Stimulated activated CD8-positive, alpha-beta memory T cell treated with anti-CD3 and anti-CD28 coated beads, Interleukin-7, amount 100 ng/mL, for 24 hours (primary cell): ENCODE measurements at places on chromosomes 1 and 21.

GRCh38 chr1:201134405-201134804 is 7.4 kb upstream of the ASCL5 start:
- no peak for DNase-seq

- DNase-seq: no peak
Observed at GRCh38 chr1:216531263-216532239, 108.3 kb upstream of the USH2A start.

GRCh38 chr1:61318319-61319125 is 236.2 kb downstream of the NFIA start:
- DNase-seq: no peak

DNA sequence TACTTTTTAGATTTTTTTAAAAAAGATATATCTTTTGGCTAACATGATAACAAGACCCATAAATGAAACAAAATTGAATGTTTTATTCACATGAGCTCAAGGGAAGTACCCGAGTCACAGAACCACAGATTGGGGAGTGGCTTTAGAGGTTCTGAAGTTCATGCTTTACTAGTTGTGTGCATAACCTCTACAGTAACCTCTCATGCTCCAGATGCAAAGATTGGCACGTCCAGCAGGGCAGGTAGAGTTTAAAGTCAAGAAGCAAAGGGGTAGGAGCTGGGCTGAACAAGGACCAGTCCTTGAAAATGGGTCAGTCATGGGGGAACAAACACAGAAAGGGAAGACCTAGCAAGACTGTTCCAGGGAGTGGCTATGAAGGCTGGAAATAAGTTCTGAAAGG is 109.6 kb downstream of the RNF220 start:
- DNase-seq: no peak

DNA sequence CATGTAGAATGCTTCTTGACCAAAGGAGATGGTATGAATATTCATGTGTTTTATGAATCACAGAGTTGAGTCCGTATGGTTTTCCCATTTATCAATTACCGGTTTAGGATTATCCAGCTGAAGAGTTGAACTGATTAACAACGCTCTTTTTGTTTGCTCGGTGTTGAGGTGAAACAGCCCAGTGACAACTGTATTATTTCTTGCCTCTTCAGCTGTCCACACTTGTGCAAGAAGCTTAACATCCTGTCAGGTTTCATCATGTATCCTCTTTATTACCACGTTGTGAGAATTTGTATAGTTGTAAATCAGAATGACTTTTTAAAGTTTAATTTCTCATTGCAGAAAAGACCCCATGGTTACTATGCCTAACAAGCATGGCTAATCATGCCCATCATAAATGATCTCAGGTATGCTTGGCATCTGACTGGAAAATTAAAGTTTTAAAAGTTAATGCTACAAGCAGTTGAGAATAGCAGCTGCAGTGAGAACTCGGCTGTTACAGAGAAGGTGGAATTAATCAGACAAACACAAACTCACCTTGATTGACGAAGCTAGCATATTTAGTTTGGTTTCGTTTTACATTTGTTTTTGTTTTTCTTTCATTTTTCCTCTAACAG is 563.2 kb upstream of the ADGRL2 start:
- DNase-seq: no peak

- DNase-seq: no peak
Observed at GRCh38 chr1:29984166-29984861, 739.1 kb downstream of the MATN1 start.

DNA sequence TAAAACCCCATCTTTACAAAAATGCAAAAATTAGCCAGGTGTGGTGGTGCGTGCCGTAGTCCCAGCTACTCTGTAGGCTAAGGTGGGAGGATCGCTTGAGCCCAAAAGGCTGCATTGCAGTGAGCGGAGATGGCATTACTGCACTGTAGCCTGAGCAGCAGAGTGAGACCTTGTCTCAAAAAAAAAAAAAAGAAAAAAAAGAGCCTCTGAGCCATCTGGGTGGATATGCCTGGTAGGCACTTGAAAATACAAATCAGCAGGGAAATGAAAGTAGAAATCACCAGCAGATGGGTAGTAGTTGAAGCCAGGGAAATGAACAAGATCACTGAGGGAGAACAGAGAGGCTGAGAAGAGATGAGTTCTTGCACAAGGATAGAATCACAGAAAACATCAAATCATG is 131.0 kb upstream of the HMCN1 start:
- DNase-seq: no peak

GRCh38 chr1:236280438-236281197 is 1.1 kb downstream of the ERO1B start:
- DNase-seq: no peak

DNA sequence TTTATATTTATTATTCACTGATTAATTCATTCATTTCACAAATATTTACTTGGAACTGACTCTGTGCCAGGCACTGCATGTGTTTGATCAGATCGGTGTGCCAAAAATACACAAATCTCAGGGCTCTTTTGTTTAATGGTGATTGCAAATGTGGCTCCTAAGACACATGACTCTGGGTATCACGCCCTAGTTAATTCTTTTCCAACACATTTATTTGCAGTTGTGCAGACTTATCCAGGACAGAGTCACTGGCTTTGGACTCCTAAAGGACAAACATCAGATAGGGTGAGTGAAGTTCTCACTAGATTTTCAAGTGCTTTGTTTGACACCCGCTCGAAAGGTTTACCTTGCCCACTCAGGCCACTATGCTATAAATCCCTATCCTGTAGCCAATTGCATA is 335.5 kb downstream of the BARHL2 start:
- DNase-seq: no peak

GRCh38 chr21:24829397-24829796 is 777.9 kb downstream of the MRPL39 start:
- no peak for DNase-seq

- DNase-seq: no peak
Observed at GRCh38 chr1:159879136-159879535, 16.7 kb upstream of the VSIG8 start.

DNA sequence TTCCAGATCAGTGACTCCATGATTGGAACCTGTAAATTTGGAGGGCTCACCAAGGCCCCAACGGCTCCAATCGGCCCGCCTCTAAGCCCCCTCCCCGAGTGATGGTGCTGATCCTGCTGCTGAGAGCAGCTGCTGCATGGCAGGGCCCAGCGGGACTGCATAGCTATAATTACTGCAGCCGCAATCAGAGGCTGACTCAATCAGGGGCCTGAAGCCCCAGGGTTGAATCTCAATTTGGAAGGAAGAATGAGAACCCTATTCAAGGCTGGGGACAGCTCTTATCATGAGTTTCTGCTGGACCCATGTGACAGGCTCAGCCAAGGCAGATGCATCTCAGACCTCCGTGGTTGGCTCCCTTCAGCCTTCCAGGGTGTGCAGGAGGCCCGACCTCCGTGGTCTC is 42.8 kb upstream of the MAGOH start:
- DNase-seq: no peak

GRCh38 chr21:46307625-46308024 is 16.0 kb downstream of the C21orf58 start:
- no peak for DNase-seq

- DNase-seq: no peak
Observed at GRCh38 chr21:33433425-33434114, 30.4 kb downstream of the IFNGR2 start.

GRCh38 chr1:94092210-94092613 is 28.7 kb downstream of the ABCA4 start:
- no peak for DNase-seq

- no peak for DNase-seq
Observed at GRCh38 chr1:204408074-204408507, 3.5 kb downstream of the PPP1R15B start.

DNA sequence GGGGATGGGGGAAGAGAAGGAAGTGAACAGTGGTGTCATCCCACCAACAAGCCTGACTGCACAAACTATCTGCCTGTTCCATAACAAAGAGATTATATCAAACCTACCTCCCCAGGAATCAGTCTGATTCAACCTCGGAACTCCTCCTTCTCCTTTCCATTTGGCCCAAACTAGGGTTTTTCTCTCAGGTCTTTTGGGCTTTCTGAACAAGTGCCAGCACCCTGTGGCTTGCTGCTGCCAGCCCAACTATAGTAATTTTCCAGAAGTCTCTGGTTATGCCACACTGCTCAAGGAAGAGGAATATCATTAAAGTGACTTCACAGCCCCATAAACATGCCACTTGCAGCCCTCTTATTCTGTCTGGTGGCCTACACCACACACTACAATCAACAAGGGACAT is 70.5 kb downstream of the RGS7 start:
- no peak for DNase-seq

DNA sequence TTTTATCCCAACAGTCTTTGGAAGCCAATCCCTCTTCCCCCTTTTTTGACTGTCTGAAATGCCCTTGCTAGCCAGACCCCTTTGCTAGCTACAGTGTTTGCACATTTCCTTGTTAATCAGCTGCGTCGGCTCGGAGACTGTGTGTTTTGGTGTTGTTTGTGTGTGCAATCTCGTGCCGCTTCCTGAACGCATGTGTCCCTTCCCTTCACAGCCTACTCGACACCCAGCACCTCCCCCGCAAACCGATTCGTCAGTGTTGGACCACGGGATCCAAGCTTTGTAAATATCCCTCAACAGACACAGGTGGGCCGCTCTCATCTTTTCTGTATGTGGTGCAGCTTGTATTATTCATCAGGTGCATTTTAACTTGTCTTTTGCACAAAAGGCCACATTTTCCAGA is 298.7 kb downstream of the TM2D1 start:
- no peak for DNase-seq

- no peak for DNase-seq
Observed at GRCh38 chr1:215777370-215777925, 210.3 kb downstream of the KCTD3 start.

GRCh38 chr1:89130716-89131115 is 4.8 kb upstream of the GBP2 start:
- DNase-seq: no peak

DNA sequence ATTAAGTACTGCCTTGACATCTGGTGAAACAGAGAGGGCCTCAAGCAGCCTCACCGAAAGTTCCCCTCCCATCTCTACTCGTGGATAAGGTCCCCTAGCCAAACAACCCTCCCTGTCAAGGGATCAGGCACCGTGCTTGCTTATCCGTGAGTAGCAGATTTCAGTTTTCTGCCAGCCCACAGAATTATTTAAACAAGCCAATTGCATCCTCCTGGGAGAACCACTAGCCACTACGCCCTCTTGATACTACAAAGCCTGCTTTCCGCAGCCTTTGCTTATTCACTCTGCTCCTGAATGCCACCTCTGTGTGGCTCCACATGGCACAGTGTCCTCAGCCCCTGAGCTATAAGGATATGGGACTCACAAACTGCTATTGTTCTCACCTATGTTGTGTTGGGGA is 5.9 kb upstream of the TFF2 start:
- no peak for DNase-seq

GRCh38 chr1:31376375-31377134 is 3.7 kb upstream of the FABP3 start:
- no peak for DNase-seq

- no peak for DNase-seq
Observed at GRCh38 chr1:41609166-41609883, 124.8 kb upstream of the EDN2 start.

DNA sequence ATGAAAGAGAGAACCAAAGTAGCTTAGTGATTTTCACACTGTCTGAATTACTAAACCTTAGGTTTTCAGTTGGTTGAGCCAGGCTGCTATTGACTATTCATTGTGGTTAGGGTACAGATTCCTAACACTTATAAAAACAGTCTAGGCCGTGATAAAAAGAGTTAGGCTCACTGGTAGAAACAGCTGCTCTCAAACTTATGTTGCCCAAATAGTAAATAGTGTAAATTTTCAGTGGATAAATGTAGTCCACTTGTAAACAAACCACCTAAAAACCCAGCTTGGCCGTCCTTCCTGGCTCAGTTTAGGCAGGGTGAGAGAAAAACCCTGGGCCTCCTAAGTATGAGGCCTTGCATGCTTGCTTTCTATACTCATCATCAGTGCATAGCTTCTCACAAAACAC is 34.9 kb downstream of the ARID1A start:
- DNase-seq: no peak

- DNase-seq: no peak
Observed at GRCh38 chr1:65431111-65431705, 10.7 kb downstream of the LEPR start.

- no peak for DNase-seq
Observed at GRCh38 chr1:156858555-156858956, 361 bp downstream of the INSRR start.

GRCh38 chr1:147808025-147808424 is 47.6 kb upstream of the GJA5 start:
- no peak for DNase-seq

GRCh38 chr1:188782220-188782841 is 1695.3 kb downstream of the BRINP3 start:
- no peak for DNase-seq

GRCh38 chr1:34365295-34365694 is 188.6 kb downstream of the C1orf94 start:
- no peak for DNase-seq

DNA sequence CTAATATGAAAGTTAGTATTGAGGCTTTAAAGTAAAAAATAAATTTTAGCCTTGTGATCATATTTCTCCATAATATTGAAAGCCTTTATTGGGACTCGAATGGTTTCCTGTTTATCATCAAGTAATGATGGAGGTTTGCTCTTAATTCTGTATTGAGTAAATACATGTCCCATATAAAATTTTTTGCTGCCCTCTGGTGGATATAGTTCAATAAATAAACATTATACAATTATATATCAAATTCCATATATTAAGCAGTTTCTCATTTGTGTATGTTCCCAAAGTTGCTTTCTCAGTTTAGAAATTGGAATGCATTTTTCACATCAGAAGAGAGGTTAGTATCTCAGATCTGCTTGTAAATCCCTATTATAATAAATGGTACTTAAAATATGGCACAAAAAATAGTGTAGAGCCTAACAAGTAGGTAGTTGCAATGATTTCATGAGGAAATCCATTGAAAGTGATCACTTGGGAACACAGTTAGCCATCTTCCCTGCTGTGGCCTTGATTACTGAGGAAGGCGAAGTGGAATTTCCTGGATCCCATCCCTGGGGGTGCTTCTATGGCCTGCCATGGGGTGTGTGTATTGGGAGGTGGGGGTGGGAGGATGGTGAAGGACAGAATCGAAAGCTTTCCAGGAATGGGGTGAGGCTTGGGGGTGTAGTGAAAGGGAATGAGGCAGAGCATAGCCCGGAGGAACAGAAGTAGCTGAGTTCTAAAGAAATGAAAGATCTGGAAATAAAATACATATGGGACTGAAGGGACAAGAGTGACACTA is 84.1 kb upstream of the C21orf91 start:
- DNase-seq: no peak

- DNase-seq: no peak
Observed at GRCh38 chr21:25464275-25464674, 143.0 kb downstream of the MRPL39 start.

DNA sequence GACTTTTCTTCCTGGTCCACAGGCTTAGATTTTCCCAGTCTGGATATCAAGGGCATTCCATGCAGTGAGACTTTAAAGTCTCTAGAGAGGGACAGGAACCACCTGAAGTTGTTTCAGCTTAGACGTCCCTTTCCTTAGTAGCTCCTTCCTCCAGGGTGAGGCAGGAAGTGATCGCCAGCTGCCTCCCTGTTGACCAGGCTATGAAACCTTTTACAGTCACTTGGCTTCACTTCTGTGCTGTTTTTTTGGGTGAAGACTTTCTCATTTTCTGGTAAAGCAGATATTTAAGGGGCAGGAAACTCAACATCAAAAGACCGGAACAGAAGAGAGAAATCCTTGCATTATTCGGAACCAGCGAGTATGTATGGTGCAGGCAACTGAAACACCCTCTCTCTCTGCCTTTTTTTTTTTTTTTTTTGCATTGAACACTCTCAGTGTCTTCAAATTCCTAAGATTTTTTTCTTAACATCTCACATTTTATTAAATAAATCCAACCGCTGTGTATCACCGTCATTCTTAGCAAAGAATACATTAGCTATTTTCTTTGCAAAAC is 234.6 kb upstream of the IRF2BP2 start:
- DNase-seq: no peak
